ENCODE measurements at places on chromosomes 13 and 19.

GRCh38 chr13:41056826-41057711 is 4.2 kb upstream of the WBP4 start:
- DNase-seq, result no peak

- no peak for DNase-seq
Observed at GRCh38 chr13:99995104-99995588, 13.6 kb downstream of the ZIC2 start.

GRCh38 chr19:47309038-47309437 is 623 bp upstream of the C5AR1 start:
- no peak for DNase-seq

DNA sequence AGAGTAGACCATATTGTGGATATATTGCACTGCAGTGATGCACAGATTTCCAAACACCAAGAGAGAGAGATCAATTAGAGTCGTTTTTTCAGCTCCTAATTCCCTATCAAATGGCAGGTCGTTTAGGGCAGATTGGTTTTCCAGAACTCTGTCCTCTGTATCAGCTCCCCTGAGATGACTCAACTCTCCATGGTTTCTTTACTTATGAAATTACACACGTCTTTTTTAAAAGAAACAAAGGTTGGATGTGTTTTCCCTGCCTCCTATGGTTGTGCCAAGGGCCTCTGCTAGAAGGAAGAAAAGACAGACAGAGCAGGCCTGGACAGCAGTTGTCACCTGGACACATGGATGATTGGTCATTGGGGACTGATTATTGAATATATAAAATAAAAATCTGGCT is 478.1 kb upstream of the NBEA start:
- DNase-seq, result no peak

DNA sequence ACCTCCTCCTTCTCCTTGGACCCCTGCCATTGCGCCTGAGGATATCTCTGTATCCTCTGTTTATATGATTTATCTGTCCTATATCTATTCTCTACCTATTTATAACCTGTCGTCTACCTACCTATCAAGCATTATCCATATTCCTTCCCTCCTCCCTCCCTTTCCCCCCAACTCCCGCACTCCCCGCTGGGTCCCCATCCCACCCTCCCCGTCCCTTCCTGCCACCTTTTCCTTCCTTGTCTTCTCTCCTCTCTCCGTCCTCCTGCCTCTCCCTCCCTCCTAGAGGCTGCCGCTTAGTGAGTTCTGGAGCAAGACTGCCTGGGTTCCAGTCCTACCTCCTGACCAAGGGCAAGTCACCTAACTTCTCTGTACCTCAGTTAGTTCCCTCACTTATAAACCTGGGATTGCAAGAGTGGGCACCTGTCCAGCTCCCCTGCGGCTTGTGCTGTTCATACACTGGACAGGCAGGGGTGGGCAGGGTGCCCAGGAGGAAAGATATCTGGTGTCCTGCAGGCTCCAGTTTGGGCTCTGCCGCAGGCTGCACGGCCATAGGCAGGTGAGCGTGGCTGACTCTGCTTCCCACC is 16.1 kb downstream of the TTYH1 start:
- DNase-seq, result no peak

DNA sequence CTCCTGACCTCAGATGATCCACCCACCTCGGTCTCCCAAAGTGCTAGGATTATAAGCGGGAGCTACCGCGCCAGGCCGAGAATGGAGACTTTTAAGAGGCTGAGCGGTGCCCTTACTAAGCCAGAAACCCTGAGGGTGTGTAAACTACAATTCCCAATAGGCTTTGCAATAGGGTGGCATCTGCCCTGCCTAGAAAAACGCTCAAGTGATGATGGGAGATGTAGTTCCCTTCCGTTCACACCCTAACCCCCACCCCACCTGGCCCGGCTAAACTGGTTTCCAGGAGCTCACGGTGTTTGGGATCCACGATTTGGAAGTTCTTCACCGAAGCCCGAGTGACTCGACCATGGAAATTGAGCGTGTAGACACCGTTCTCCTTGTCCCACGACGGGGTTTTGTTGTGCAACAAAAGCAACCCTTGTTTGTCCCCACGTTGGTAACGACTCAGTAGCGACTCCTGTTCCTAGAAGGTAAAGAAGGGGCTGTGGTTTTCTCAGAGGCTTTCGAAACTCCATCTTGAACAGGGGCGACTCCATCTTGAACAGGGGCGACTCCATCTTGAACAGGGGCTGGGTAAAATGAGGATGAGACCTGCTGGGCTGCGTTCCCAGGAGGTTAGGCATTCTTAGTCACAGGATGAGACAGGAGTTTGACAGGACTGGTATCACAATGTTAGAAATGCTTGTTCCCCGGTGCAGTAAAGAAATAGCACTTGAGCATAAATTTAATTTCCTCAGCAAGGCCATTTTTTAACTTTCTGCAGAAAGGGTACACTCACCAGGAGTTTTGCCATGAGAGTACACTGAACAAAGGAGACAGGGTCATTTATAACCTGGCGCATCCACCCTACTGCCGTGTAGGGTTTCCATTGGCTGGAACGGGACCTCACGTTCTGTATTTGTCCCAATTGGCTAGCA is 9.8 kb downstream of the PPP1R15A start:
- DNase-seq, result no peak

Measured in NCI-H510A treated with DMSO at 0.1 percent for 48 hours (cell line).